GM12864 (cell line): ENCODE measurements at places on chromosomes 4 and X.

- peak; percentile 60 for DNase-seq
These were observed 78.8 kb upstream of the GPR174 start for GRCh38 chrX:79065696-79066095.

- no peak for DNase-seq
These were observed 46.2 kb downstream of the CASK start for GRCh38 chrX:41877167-41877566.

DNA sequence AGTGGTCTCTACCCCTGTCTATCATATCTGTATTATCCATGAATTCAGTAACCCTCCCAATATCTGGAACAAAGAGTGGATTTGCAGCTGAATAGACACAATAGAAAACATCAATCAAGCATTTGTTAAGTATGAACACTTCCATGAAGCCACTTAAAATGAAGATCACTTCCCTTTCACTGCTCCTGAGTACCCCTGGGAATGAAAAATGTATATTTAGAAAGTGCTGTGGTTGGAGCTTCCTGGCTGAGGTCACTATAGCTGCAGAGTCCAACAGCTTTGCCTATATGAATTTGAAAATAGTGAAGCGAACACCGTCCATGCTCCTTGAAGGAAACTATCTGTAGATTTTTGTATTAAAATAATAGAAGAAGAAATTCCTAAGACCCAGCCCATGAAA, 227.0 kb downstream of the DTHD1 start:
- DNase-seq: no peak

DNA sequence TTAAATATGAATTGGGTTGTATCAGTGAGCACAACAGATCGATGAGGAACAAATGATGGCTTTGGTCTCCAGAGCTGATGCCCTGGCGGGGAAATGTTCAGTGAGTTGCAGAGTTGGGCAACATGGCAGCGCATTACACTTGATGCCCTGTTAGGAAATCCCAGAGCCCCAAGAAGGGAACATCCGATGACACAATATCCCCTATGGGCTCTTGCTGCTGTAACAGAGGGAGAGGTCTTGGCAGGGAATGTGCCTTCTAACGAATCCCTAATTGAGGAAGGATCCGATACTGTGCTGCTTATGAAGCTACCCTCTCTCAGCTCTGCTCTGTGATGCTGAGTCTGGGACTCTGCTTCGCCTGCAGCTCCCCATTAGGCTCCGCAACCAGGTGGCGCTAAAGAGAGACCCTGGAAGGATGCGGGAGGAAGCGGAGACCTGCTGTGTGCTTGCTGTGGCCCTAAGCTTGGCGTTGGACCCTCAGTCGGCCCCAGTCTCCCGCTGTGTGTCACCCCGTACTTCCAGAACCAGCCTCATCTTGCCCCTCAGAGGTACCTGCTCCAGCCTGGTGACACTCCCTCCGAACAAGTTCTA, 38.9 kb downstream of the PDHA1 start:
- peak; percentile 2 for DNase-seq

DNA sequence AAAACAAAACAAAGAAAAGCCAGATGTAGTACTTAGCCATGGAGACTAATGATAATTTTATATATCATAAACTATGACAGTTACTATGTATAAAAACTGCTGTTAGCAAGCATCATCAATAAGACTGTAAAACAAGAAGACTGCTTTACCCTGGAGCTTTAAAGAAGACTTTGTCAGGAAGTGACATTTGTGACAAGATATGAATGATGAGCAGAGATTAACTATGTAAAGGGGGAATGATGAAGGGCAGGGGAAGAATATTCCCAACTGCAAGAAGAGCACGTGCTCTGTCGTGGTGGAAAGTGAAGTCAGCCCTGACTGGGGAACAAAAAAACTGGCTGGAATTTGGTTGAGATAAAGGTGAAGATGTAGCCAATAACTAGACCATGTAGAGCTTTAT, 617.1 kb upstream of the AMOT start:
- no peak for DNase-seq
